Ovary (tissue), 10 donors: ENCODE measurements at places on chromosomes 7 and 10. TPM values are rescaled to one million over a fixed set of nuclear protein-coding genes. Genes with fewer than 3 reads are reported as not detected.

- DNase-seq = no peak
Measured at GRCh38 chr10:132281915-132282666, 25.7 kb downstream of the STK32C start.

DNA sequence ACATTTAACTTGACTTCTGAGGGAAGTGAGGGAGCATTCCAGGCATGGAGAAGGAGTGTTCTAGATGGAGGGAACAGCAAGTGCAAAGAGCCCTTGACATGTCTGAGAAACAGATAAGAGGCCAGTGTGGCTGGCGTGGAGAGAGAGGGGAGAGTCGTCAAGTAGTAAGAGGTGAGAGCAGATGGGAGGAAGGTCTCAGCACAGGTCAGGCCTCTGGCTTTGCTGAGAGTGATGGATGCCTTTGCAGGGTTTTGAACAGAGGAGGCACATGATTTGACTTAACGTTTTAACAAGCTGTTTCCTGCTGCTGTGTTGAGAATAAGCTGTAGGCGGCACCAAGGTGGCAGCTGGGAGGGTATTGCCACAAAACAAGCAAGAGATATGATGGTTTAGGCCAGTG lies 97.2 kb downstream of the KAT6B start:
- no peak for DNase-seq

- DNase-seq = no peak
Measured at GRCh38 chr7:98879979-98880315, 1.6 kb downstream of the TRRAP start.

- DNase-seq = no peak
Measured at GRCh38 chr10:70898687-70899086, 10.3 kb upstream of the PCBD1 start.

- no peak for DNase-seq
Measured at GRCh38 chr10:68955355-68955831, 577 bp upstream of the DDX21 start.

- DNase-seq = no peak
Measured at GRCh38 chr7:42758124-42758523, 153.7 kb downstream of the C7orf25 start.

- DNase-seq = no peak
Measured at GRCh38 chr7:145143685-145144084, 307.8 kb upstream of the TPK1 start.

- DNase-seq = no peak
Measured at GRCh38 chr10:59606551-59606961, 103.1 kb downstream of the SLC16A9 start.

- DNase-seq = no peak
Measured at GRCh38 chr7:47252675-47253074, 329.2 kb downstream of the TNS3 start.

GRCh38 chr7:112634107-112634506 lies 153.3 kb downstream of the LSMEM1 start:
- no peak for DNase-seq

GRCh38 chr10:46216836-46217751 lies 69.7 kb upstream of the ANTXRL start:
- no peak for DNase-seq

DNA sequence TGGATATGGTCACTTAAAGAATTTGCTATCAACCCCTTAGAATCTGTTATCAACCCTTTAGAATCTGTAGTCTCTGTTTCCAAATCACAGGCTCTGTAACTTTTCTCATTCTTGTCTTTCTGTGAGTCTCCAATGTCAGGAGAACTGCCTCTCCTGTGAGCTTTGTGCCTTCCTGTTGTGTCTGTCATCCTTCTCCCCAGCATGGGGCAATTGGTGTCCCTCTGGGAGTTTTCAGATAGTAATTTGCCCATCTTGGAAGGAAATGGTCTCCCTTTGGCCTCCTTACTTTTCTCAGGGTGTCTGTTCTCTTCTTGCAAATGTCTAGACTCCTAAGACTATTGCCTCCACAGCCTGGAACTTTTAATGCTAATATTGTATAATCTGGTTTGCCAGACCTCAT lies 521.9 kb downstream of the NRG3 start:
- no peak for DNase-seq

DNA sequence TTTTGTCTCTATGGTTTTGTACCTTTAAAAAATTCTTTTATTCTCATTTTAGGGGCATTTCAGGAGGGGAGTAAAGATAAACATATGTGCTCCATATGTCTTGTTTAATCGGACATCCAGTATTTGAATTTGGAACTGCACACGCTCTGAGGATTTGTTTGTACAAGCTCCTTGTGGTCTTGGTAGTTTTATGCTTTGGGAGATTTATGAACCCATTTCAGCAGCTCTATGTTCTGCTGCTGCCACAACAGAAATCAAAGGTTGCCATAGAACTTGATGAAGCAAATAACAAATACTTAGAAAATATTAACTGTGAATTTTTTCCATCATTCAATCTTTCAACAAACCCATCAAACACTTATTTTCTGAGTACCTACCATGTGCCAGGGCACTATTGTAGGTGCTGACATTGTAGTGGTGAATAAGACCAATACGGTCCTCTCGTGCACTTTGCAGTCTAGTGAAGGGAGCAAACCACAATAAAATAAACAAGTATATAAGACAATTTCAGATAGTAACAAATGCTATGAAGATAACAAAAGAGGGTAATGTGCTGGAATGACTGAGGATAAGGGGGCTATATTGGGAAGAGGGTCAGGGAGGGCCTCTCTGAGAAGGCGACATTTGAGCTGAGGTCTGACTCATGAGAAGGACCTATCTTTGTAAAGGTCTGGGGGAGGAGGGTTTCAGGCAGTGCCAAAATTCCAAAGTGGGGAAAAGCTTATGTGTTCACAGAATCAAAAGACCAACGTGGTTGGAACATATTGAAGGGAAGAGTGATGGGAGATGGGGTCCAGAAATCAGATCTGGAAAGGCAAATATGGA lies 30.4 kb downstream of the MYPN start:
- DNase-seq = no peak

DNA sequence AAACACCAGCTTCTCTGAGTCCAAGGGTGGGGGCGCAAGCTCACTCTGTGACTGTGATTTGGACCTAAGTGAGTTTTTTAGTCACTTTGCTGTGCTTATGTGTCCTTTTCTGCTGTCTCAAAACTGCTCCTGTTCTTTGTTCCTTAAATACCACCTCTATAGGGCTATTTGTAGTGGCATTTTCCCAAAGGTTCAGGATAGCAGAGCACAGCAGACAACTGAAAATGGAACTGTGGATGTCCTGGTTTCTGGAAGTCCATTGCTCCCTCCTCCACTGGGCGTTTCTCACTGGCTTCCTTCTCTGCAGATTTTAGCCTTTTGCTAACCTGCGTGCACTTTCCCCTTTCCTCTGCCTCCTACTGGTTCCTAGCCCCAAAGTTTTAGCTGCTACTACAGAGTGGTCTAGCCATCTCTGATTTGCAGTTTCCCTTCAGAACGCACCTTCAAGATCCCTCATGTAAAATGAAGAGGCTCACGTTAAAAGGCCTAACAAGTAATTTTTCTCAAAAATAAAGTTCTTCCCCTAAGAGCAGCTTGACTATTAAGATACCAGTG lies 25.6 kb downstream of the BLVRA start:
- DNase-seq = no peak

DNA sequence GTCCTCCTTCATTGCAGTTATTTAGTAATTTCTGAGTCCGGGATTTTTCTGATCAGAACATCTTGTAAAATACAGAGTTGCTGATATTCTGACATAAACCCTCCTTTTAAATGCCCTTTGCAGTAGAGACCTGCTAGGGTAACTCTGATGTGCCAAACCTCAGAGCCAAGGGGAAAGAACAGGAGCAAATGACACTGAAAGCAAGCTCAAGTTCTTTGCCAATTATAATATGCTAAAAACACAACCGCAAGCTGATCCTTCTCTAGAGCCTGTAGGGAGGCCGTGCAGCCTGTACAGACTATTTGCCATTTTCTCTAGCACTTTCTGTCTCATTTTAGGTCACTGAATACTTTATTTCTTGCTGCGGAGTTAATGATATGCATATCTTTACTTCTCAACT lies 240.4 kb downstream of the CAMK1D start:
- DNase-seq = no peak

DNA sequence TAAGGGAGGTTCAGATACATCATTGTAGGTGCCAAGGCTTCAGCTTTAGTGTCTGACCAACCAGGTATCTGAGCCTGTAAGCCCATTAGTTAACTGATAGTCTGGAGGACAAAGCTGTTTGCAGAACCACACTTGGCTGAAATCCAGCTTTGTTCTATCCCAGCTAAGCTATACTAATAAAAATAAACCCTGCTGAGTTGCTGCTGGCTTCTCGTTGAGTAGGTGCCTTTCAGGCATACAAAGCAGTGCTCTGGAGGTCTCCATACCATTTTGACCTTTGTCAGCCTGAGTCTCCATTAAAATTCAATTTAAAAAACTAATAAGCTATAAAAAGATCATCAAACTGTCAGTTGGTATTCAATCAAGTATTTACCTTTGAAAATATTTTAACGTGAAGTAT lies 22.0 kb downstream of the CDCA7L start:
- no peak for DNase-seq

- DNase-seq = no peak
Measured at GRCh38 chr10:32909456-32909855, 48.6 kb downstream of the ITGB1 start.

GRCh38 chr10:21518641-21519396 lies 6.7 kb downstream of the SKIDA1 start:
- peak; percentile 52 for DNase-seq

GRCh38 chr7:84040355-84040754 lies 154.2 kb downstream of the SEMA3A start:
- DNase-seq = no peak

DNA sequence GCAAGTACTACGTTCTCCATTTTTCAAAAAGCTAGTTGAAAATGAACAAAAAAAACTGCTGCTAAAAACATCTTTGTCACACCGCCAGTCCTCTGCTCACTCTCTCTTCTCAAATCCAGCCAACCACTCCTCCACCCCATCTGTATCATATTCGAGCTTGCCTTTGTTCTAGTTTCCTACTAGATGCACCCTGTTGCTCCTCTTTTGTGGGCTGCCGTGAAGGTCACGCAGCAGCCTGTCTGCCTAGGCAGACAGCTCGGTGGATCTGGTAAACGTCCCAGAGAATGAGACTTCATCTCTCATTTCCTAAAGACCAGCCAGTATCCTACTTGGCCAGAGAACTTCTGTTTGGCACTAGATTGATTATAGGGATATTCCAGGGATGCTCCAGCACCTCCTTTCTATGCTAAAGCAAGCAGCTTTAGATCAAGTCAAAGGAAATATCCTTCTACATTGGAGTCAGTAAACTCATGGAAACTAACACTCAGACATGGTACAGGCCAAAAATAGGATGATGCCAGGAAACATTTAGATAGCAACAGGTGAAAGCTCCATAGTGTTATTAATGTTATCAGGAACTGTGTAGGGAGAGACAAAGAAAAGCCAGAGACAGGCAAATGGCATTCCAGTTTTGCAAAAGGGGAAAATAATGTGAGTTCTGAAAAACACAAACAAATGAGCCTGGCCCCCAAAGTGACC lies 8.7 kb upstream of the PLXNA4 start:
- no peak for DNase-seq

DNA sequence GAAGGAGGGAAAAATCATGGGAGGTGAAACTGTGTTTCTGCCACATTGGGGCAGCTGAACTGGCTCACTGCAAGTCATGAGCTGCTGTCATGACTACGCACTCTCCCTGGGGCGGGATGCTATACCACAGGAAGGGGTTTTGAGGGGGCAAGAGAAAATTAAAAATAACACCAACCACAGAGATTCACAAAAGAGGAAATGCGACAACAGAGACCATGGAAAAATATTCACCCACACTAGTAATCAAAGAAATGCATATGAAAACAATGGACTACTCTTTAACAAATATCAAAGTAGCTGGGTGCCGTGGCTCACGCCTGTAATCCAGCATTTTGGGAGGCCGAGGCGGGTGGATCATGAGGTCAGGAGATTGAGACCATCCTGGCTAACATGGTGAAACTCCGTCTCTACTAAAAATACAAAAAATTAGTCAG lies 65.2 kb upstream of the TM9SF3 start:
- no peak for DNase-seq

- DNase-seq = no peak
Measured at GRCh38 chr7:28570113-28570969, 158.0 kb downstream of the CREB5 start.

The EN2 gene
- total RNA-seq = 1.8 TPM

The BPGM gene
- total RNA-seq = 9.0 TPM

The PSD gene
- 23.2 TPM for total RNA-seq

The KAZALD1 gene
- total RNA-seq = 0.61 TPM

The KCNH2 gene
- 9.4 TPM for total RNA-seq

The CYP26C1 gene
- total RNA-seq = 0.07 TPM

The C7orf57 gene
- 1.4 TPM for total RNA-seq

The NOBOX gene
- total RNA-seq = not detected
